ENCODE measurements at places on chromosomes 1 and 21.

DNA sequence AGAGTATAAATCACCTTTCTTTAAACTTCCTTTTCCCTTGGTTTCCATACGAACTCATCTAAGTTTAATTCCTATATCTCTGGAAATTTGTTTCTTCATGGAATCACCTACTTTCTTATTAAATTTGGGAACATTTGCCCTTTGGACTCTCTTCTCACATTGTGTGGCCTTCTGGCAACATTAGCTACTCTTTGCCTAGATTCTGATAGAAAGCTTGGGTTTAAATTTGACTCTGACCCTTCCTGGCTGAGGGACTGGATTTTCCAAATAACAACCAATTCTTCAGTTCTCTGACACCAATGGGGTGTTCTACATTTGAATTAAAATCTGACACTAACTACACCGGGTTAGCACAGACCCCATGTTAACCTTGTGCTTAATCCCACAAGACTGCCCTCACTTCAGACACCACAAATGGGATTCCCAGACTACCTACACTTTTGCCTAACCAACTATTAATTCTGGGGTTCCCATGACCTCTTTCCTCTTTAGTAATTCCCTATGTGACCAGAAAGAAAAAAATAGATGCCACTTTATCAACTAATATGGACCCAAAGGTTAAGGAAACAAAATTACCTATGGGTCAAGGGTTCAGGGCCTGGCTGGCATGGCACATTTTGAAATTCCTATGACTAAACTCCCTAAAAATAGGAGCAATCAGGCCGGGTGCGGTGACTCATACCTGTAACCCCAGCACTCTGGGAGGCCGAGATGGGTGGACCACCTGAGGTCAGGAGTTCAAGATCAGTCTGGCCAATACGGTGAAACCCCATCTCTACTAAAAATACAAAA, 9.7 kb upstream of the THEM4 start:
- DNase-seq: no peak

- DNase-seq: no peak
Observed at GRCh38 chr1:222889440-222889839, 74.6 kb downstream of the DISP1 start.

GRCh38 chr21:16842696-16843035, 670.2 kb upstream of the CXADR start:
- DNase-seq: peak; percentile 11

GRCh38 chr1:19477284-19478249, 7.8 kb downstream of the CAPZB start:
- DNase-seq: no peak

DNA sequence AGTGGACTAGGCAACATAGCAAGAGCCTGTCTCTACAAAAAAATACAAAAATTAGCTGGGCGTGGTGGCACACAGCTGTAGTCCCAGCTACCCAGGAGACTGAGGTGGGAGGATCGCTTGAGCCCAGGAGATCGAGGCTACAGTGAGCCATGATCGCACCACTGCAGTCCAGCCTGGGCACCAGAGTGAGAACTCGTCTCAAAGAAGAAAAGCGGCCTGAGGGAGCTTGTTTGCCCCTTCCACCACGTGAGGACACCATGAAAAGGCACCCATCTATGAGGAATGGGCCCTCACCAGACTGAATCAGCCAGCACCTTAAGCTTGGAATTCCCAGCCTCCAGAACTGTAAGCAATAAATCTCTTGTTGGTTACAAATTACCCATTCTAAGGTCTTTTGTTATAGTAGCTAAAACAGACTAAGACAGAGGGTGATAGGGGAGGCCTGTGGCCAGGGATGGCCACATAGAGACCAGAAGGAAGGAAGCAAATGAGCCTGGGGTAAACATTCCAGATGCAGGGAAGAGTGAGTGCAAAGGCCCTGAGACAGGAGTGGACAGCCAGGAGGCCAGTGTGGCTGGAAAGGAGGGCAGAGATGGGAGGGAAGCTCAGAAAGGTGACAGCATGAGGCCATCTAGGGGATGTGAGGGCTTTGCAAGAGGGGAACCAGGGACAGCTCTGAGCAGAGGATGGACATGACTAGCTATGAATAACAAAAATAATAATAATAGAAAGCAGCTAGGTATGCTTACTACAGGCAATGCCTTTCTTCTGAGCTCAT, 120.1 kb downstream of the MATN1 start:
- no peak for DNase-seq

- no peak for DNase-seq
Observed at GRCh38 chr1:209040351-209040750, 543.2 kb upstream of the CAMK1G start.

DNA sequence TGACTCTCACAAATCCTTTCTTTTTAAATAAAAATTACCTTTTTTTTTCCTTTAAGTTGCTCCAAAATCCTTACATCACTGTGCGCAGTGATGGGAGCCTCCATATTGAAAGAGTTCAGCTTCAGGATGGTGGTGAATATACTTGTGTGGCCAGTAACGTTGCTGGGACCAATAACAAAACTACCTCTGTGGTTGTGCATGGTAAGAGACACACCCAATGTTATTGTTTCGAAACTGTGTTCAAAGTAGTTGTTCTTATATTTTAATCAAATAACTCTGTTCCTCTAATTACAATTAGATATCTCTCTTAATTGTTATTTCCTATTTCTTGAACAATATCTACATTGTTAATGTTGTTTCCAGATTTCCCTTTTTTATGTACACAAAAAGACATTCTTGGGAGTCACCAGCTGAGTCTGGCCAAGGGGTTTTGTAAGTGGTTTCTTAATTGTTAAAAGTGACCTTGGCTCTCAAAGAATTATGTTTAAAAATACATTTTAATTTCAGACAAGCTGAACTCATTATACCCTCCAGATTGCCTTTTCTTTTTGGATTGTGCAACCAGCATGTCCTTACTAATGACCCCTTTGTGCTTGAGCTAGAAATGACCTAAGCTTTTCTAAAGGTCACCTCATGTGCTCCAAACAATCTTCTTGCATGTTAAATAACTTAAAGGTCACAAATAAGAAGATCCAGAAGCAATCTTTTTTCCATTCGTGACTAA, 250.1 kb downstream of the HMCN1 start:
- no peak for DNase-seq

- DNase-seq: peak; percentile 89
Observed at GRCh38 chr1:64133036-64133435, 70.4 kb upstream of the UBE2U start.

DNA sequence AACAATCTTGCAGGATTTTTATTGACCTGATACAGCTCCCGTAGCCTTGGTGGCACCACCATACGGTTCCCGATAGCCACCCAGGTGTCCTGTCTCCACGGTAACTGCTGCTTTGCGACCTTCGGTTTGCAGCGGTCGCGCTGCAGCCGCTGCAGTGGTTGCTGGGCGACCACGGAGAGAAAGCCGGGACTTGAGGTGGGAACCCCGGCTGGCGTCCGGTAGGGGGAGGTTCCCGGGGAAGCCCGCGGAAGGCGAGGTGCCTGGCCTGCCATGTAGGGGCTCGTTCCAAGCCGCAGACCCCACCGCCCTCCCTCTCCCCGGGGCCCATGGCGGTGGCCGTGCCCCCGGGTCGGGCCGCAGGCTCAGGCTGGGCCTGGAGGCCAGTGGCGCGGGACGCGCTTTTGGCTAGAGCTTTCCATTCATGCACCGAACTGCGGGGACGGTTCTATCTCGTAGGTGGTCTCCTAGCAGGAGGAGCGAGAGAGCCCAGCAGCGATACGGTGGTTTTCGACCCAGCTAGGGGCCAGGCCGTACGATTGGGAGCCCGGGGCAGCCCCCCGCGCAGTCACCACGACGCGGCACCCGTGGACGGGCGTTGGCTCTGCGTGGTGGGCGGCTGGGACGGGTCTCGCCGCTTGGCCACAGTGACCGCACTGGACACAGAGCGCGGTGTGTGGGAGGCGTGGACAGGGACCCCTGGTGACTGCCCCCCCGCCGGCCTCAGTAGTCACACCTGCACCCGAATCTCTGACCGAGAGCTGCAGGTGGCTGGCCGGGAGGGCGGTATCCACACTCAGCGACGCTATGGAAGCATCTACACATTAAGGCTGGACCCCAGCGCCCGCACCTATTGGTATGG, at the start of gene KLHDC9:
Gene KLHDC9 (plus strand): TSS at position 152 of the 859 bp plus-strand sequence. CDS start 175 bp downstream, at position 327.
- peak; percentile 87 for DNase-seq

DNA sequence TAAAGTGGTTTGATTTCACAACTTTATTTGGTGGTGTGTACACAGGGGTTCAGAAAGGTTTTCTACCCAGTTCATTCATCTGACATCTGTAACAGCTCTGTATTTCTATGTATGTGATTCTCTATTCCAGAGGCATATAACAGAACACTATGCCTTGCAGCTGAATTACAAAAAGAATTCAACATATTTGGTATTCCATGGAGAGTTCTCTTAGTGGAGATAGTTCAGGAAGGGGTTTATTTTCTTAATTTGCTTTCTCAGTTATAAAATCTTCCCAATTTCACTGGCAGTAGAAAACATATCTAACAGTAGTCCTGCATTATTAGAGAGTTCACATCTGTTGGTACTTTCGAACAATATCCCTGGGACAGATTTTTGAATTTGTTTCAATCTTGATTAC, 207.9 kb upstream of the LYPLAL1 start:
- no peak for DNase-seq

- peak; percentile 50 for DNase-seq
Observed at GRCh38 chr1:42176902-42177519, 12.5 kb upstream of the GUCA2A start.

DNA sequence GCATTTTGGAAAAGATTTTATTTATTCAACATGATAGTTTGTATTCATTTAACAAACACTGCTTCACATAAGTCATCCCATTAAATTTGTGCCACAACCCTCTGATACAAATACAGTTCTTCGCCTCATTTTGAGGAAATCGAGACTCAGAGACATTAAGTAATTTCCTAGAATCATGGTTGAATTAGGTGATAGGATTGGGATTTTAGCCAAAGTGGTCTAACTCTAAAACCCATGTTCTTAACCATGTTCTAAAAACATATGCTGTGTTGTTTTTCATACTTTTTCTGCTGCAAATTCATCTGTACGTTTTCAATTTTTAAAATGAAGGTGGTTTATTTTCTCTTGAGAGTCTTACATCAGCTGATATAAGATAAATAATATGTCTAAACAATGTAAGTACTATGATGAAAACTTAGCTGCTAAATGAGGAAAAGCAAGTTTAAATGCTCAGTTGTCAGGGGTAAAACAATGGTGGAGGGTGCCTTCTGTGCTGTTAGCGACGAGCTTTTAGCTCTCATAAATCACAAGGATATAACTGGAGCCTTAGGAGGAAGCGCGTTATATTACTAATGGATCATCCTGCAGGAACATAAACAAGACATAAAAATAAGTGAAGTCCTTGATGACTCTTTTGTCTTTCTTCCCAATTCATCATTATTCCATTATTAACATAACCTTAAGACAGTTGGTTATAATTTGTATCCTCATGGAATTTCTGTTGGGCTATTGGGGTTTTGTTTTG, 97.7 kb downstream of the CACHD1 start:
- DNase-seq: no peak

- DNase-seq: no peak
Observed at GRCh38 chr21:44486302-44486701, 31.0 kb downstream of the LRRC3 start.

DNA sequence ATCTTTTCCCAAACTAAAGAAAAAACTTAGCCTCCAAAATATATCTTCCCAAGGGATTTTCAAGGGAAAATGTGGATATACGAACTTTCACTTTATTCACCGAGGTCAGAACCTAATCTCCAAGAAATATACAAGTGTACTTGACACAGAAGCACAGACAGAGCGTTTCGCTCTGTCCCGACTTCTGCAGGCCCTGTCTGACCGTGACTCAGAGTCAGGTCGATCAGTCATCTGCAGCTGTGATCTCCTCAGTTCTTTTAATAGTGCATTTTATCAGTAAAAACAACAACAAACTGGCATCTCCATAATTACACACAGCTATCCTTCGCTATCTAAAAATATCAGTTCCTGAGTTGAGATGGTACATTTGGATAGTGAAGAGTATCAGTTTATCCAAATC, 226.6 kb downstream of the TM2D1 start:
- no peak for DNase-seq

DNA sequence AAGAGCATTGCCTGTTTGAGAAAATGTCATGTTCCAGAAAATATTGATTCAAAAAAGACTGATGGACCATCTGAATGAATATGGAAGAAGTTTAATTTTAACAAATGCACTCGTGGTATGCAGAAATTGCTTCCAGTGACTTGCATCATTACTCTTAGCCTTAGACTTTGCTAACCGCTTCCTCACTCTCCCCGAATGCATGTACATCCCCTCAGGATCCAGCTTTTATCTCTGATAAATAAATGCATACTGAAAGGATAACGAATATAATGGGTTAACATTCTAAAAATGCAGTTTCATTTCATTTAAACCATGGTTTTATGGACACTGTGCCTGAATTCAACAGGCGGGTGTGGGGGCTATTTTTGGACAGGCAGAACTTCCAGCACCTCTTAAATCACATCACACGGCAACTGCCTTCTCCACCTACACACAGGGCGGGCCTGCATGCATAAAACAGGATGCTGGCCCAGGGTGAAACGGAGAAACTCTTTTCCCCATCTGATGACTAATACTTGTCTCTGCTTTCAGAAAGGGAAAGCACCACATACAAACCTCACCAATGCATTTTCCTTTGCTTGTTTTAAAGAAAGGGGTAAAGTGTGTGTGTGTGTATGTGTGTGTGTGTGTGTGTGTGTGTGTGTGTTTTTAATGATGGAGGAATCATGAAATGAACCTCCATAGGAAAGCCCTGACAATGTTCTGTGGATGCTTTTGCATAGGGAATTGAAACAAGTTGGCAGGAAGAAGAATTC, 48.7 kb downstream of the SPAG17 start:
- peak; percentile 88 for DNase-seq

DNA sequence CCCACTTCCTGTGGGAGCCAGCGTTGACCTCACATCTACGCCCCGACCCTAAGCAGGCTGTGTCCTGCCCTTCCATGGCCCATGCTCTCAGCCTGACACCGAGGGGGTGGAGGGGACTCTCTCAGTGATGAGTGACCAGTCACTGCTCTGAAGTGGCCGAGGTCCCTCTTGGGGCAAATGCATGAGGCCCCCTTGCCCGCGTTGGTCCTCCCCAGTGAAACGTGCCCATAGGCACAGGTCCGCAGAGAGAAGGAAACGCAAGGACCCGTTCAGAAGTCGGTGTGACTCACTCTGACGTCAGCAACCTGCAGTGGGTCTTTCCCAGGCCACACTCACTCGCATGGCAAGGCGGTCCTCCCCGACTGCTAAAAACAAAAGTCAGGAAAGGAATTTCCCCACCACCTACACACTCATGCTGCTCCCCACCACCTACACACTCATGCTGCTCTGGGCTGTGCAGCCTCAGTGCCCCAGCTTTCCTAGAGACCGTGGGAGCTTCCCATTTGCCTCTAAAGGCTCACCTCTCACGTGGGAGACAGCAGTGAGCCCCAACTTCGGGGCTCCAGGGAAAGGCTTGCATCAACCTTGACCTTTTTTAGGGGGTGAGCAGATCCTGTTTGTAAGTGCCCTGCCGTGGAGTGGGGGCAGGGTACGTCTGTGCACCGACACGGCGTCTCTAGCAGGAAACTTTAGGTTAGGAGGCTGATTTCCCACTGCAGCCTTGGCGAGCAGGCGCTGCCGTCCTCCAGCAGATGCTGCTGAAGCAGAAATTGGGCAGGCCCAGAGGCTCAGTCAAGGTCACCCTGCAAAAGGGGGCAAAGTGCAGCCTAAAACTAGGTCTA, 11.4 kb downstream of the UBASH3A start:
- DNase-seq: peak; percentile 79

- no peak for DNase-seq
Observed at GRCh38 chr1:58979677-58980076, 195.8 kb upstream of the JUN start.

GRCh38 chr21:39327727-39328126, 14.3 kb upstream of the BRWD1 start:
- no peak for DNase-seq

- DNase-seq: no peak
Observed at GRCh38 chr1:152997901-152998300, 3.6 kb upstream of the SPRR3 start.

GRCh38 chr1:240363315-240363714, 248.6 kb downstream of the GREM2 start:
- no peak for DNase-seq

All from fibroblast of lung (primary cell).